Smooth muscle cell of trachea (primary cell): ENCODE measurements at places on chromosomes 5 and 9. TPM values are rescaled to one million over a fixed set of nuclear protein-coding genes. Genes with fewer than 3 reads are reported as not detected.

MYO10 gene
- 46.7 and 81.5 TPM in 2 replicates for total RNA-seq

LEAP2 gene
- total RNA-seq: 0.15 and 0.50 TPM in 2 replicates

NMUR2 gene
- not detected in 2 replicates for total RNA-seq

PRRT1B gene
- total RNA-seq: not detected in 2 replicates

SLC25A2 gene
- total RNA-seq: 0.50 and 1.0 TPM in 2 replicates
